GM06990 (cell line): ENCODE measurements at places on chromosomes 6 and 20.

DNA sequence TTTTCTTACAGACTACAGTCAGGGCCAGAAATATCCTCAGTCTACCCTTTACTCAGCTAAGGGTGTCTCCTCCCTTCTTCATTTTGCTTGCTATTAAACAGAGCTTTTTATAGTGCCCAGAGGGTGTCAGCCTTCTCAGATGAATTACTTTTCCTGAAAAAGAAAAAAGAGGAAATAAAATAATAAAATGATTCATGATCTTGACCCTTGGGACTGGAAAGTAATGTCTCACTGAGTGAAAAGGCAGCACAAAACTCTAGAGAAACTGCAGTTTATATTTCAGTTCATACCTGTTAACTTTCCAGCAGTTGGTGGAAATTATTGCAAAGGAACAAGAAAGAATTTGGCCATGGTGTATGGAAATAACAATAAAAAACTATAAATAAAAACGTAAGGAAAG is 170.6 kb downstream of the IBTK start:
- DNase-seq = no peak

- DNase-seq = no peak
Measured at GRCh38 chr6:90406142-90406794, 109.6 kb upstream of the BACH2 start.

DNA sequence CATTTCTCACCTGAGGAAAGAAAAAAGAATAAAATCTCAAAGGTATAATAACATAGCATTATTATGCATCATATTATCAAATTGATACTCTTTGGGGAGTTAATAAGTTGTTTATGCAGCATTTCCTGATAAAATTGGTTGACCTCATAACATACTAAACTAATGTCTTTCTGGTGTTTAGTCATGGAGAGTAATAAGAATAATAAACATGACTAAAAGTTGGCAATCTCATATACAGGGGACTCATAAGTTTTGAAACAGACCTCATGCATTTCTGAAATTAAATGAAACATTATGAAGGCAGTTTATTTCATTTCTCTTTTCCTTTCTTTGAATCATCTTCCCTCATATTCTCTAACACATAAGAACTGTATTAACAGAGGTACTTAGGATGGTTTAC is 60.5 kb upstream of the PRDM1 start:
- no peak for DNase-seq

GRCh38 chr6:453152-453551 is 61.6 kb downstream of the IRF4 start:
- DNase-seq = no peak

DNA sequence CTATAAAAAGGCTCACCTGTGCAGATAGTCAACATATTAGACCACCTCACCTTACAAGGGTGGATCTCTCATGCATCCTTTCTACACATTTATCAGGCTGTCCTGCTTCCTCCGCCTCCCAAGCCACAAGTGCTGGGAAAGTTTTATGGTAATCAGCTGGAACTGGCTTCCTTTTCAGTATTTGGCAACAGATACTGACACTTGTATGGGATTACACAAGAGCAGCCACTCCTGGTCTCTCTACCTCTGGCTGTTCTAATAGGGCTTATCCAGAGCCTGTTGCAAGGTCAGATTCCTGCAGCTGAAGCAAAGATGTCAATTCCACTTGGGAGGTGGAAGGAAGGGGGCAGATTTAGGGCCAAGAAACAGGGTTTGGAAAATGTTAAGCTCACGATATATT is 503 bp upstream of the GPLD1 start:
- no peak for DNase-seq

DNA sequence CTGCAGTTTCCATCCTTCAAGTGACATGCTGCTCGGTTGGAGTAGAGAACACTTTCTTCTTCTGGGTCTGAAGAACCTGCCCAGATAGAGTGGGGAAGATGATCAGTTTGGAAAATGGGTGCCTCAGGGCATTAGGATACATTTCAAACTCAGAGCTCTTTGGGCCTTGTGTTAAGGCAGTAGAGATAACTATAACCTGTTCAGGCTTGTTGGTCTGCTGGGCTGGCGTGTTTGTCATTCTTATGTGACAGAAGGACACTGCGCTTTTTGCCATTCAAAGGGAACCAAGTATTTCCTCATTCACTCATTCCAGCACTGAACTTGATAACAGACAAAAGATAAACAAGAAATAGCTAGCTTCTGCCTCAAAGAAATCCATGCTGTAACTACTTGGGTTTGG is 3.8 kb downstream of the TOMM34 start:
- DNase-seq = no peak

- no peak for DNase-seq
Measured at GRCh38 chr6:153538491-153538890, 407.4 kb upstream of the RGS17 start.

DNA sequence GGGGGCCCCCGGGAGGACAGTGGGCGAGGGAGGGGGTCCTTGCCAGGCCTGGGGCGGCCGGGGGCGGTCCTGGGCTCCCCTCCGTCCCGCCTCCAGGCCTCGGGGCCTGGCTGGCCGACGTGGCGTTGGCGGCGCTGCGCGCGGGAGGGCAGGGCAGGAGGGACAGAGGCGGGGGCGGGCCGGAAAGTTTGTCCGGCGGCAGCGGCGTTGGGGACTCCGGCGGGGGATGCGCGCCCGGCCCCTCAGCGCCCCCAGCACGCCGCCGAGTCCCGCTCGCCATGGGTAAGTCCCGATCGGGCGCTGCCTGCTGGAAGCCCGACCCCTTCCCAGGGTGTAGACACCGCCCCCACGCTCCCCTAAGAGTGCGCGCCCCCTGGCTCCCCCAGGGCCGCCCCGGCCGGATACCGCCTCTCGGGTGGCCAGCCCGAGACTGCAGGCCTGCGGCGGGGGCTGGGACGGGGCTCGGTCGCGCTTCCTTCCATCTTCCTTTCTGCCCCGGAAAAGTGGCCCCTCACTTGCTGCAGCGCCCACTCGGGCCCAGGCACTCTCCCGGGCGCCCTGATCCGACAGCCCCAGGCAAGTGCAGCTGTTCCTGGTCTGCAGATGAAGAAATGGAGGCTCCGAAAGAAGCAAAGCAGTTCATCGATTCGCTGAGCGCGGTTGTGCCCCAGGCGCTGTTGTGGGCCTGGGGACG is at the start of gene SLC2A10:
Gene SLC2A10, plus strand, starts transcription at position 191 of the 694 bp plus-strand sequence. Its CDS starts 88 bp downstream, at position 279.
- no peak for DNase-seq

DNA sequence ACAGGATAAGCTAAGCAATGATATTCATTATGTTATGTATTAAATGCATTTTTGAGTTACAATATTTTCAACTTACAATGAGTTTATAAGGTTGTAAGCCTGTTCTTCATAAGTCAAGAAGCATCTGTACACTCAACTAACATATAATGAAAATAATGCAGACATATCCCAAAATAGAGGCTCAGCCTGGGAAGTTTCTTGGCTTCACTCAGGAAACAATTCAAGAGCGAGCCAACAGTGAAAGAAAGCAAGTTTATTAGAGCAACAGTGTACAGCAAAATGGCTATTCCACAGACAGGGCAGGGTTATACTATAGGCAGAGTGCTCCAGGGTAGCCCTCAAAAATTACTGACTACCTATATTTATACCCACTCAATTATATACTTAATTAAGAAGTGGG is 1581.8 kb downstream of the HACE1 start:
- no peak for DNase-seq

DNA sequence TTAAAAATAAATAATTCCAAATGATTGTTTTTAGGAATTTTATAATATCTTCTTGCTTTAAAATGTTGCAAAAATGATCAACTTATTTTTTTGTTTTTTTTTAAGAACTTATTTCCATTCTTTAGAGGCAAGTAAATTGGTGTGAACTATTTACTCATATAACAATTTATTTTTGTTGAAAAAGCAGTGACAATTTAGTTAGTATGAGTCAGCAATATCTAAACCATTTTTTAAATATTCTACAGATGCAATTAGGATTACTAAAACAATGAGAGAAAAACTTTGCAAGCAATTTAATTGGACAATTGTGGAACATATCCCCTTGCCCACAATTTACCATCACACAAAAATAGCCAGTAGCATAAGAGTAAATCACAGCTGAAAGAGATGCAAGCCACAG is 319.5 kb downstream of the MEI4 start:
- no peak for DNase-seq

DNA sequence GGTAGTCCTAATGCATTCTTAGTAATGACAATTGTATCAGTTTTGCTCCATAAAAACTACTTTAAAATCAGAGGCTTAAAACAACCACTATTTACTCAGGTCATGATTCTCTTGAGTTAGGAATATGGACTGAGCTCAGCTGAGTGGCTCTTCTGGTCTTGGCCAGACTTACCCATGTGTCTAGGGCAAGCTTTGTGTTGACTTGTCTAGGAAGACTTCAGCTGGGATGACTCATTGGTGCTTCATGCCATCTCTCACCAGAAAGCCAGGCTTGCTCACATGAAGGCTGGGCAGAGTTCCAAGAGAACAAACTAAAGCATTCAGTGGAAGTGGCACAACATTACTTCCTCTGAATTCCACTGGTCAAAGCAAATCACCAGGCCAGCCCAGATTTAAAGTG is 155.3 kb downstream of the DHX35 start:
- no peak for DNase-seq

- DNase-seq = no peak
Measured at GRCh38 chr6:169701311-169701953, 397 bp downstream of the WDR27 start.

GRCh38 chr6:41519745-41520699 is 26.2 kb upstream of the FOXP4 start:
- DNase-seq = no peak

- no peak for DNase-seq
Measured at GRCh38 chr6:79280756-79281155, 46.3 kb upstream of the HMGN3 start.

- no peak for DNase-seq
Measured at GRCh38 chr20:46931699-46932098, 37.1 kb downstream of the EYA2 start.

DNA sequence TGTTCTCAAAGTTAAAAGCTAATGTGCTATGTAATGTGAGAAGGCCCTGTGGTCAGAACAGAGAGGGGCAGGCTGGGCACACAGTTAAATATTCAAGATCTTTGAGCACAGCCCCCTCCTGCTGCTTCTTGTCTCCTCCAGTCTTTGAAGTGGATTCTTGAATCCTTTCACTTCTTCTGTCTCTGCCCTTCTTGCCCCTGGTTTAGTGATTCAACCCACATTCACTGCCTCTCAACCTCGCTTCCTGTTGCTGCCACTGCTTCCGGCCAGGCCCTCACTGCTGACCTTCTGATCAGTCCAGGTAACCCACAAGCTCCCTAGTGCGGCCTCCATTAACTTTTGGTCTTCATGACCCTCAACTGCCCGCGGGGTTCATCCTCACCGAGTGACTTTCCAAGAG is 417.3 kb upstream of the NOX3 start:
- DNase-seq = no peak

DNA sequence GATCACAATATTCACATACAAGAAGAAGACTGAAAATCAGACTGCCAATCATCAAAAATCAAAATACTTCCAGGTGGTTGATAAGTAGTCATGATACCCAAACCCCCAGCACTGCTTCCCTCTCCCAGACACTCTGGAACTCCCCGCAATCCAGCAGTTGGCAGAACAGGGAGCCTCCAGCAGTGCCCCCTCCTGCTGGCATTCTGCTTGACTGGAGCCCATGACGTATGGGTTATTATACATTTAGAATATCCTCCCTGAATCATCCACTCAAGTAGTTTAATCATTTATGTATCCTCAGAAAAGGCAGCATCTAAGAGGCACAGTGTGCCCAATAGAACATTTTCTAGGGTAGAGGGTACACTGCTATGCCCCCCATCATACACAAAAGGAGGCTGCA is 9.3 kb upstream of the OGFRL1 start:
- DNase-seq = no peak

DNA sequence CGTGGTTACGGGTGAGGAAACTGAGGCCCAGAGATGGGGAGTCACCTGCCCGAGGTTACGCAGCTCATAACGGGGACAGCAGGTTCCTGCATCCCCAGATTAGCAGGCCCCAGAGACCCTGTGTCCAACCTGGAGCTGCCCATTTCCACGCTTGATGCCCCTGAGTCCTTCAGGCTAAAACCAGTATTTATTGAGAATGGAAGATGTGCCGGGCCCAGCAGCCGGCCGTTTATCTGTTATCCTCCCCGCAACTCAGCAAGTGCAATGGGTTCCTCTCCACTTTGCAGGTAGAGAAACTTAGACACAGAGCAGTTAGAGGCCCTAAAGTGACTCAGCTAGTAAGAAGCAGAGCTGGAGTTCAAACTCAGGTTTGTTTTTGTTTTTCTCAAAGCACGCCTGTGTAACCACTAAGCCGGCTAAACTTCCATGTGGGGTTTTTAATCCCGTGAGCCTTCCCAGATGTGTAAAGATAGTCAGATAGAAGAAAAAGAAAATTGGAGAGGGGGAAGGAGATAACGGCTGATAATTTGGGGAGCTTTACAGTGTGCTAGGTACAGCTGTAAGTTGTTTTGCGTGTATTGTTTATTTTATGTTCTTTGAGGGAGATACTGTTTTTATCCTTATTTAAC is 775 bp downstream of the PFDN4 start:
- no peak for DNase-seq

GRCh38 chr6:7494638-7495037 is 46.8 kb upstream of the DSP start:
- DNase-seq = no peak

- no peak for DNase-seq
Measured at GRCh38 chr20:11153819-11154218, 480.0 kb upstream of the JAG1 start.

DNA sequence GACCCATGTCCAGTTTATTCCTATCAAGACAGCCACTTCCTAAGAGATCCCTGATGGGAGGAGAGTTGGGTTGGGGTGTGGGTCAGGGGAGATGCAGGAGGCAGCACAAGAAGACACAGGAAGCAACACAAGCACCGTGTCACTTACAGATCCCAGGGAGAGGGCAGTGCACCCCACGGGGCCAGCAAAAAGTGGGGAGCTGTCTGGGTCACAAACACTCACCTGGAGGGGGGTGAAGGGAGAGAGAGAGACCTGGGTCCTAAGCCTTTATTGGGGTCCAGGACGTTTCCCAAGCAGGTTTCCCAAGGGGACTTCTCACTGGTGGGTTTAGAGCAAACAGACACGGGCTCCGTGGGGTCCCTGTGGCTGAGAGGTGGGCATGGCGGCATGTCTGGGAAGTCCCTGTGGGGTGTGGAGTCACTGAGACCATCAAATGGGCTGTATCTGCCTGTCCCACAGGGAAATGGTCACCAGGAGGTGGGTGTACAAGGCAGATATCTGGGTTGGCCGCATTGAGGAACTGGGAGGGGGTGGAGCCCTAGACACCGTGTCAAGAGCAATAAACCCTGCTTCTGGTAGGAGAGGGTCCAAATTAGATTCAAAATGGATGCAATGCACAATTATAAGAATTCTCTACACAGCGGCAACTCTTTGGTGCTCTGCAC is 1.6 kb upstream of the CD93 start:
- DNase-seq = no peak

GRCh38 chr6:105536961-105537360 is 134.1 kb upstream of the PREP start:
- no peak for DNase-seq

- peak; percentile 20 for DNase-seq
Measured at GRCh38 chr6:5670811-5671561, 335.7 kb downstream of the NRN1 start.
